Central memory CD8-positive, alpha-beta T cell (primary cell): ENCODE measurements at places on chromosomes 7 and 10.

DNA sequence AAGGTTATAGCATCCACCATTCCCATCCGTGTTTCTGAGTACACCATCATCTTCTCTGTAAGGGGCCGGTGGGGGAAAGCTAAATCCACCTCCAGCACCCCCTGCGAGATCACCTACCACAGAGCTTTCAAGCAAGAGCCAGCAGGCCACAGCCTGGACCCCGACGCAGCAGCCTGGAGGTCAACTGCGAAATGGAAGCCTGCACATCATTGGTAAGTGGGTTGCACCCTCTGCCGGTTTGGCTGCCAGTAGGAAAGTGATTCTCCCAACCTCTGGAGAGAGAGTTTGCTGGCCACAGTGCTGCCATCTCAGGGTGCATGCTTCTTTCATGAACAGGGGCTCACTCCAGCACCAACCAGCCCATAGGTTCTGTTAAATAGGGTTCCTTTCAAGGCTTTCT, 81.7 kb downstream of the WIPF3 start:
- DNase-seq = no peak

- no peak for DNase-seq
These were observed 445.6 kb downstream of the GFRA1 start for GRCh38 chr10:115827231-115828009.

DNA sequence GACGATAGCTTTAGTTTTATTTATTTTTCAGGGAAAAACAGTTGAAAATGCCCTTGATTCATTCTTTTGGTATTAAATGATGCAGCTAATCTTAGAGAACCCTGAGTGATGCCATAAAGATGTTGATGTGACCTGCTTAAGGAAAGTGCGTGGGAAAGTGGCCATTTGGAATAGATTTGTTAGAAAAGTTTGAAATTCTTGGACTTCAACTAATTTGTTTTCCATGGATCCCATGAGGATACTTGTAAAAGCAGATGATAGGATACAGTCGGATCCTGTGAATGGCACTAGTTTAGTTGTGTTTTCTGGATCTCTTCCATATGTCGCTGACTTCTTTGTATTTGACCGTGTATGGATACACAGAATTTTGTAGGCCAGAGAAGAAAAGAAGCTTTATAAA, 69.0 kb downstream of the SEPTIN7 start:
- DNase-seq = no peak

DNA sequence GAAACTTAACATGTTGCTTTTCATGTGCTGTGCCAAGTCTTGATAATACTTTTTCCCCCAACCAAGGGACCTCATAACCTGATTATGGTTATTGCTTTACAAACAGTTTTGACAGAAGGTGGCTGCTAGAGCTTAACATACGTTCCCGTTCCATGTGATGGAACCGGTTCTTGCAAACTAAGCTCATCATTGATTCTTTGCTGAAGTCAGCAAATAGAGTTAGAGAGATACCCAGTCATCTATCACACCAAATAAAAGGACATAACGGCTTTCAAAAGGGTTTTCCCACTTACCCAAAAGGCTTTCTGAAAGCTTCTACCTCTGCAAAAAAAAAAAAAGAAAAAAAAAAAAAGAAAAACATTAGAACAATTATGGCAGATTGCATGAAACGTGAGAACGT, 230.3 kb upstream of the MDFIC start:
- DNase-seq = no peak
